ENCODE measurements at places on chromosomes 4 and X.

DNA sequence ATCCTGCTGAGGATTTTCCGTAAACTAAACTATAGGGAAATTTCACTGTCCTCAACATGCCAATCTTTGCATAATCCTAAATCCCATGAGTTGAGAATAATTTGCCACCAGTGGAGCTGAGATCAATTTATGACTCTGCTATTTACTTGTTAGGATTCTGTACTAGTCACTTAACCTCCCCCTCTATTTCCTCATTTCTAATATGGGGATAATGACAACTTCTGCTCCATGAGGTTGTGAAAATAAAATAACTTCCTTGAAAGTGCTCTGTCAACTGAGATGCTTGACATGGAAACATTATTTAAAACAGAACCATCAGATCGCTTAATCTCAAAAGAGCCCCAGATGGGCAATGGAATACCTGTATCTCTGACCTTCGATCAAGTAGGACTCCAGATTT is 2.6 kb upstream of the FGF16 start:
- DNase-seq = no peak

GRCh38 chr4:95293014-95293413 is 255.8 kb downstream of the UNC5C start:
- no peak for DNase-seq

DNA sequence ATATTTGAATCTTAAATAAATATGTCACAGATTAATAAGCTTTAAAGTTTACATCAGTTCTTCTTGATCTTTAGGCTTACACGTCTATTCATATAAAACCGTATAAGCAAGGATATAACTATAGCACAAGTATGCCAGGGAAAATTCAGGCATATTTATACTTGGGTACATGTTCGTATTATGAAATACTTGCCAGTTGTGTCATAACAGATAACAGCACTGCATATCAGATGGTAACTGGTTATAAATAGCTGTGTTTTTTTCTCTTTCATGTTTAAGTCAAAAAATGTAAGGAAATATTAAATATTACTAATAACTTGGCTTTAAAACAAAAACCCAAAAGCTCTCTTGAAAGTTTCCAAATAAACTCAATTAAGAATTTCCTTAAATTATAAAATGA is 17.5 kb downstream of the BRWD3 start:
- no peak for DNase-seq

DNA sequence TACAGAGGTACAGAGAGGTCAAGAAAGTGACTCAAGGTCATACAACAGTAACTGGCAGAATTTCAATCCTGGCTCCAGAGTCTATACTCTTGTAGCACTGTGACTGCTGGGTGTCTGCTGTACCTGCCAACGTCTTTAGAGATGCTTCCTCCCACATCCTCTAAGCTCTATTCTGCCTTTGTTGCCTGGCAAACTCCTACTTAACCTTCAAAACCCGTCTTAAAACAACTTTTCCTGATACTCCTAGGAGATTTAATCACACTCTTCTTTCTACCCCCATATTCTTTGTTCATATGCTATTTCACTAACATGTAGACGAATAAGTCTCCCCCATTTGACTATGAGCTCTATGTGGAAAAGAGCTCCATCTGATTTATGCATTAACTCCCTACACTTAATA is 16.8 kb downstream of the APBB2 start:
- DNase-seq = no peak

DNA sequence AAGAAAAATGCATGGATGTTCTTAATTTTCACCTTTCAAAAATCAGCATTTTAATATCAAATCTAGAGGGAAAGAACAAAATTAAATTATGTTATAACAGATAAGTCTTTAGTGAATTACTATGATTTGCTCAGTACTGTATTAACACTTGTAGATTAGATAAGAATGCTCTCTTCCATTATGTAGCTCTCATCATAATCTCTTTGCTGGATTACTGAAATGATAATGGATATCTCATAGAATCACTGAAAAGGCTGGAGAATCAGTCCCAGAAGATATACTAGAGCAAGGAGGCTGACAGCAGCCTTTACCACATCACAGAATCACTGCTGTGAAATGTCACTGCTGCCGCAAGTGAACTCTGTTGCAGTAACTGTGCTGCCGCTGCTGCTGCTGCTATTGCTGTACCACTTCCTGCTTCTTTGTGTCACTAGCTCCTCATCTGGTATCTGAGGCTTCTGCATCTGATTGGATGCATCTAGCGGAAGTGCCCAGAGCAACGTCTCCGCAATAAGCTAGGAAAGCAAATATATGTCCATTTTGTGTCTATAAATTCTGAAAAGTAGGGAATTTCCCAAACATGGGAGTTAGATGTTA is 738.2 kb downstream of the ADGRL3 start:
- DNase-seq = no peak

DNA sequence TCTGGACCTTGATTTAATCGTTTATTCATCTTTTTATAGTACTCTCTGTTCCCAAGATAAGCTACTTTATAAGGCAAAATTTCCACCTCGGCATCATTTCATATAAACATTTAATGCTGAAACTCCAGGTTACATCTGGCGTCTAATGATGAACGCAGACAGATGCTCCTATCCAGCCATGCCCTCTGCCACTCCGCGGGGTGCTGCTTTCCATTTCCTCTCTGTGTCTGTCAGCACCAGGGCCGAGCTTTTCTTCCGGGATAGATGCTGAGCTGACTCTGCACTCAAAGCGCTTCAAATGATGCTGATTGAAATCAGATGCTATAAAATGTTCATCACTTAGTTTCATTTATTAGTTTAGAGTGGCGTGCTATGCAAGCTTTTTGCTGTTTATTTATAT is 80.5 kb upstream of the HELT start:
- no peak for DNase-seq

GRCh38 chrX:21354725-21355124 is 19.5 kb upstream of the CNKSR2 start:
- no peak for DNase-seq

- no peak for DNase-seq
Measured at GRCh38 chr4:83724485-83725335, 188.8 kb downstream of the GPAT3 start.

GRCh38 chrX:131881194-131881593 is 141.9 kb upstream of the STK26 start:
- no peak for DNase-seq

Data from NCI-H2081 treated with DMSO at 0.1 percent for 48 hours (cell line).